ENCODE measurements at places on chromosomes 7 and 10.
A peak's percentile ranks its signal among the peaks of the same experiment; 100 is the strongest.

- DNase-seq = no peak
Observed at GRCh38 chr10:77291596-77292505, 345.8 kb downstream of the KCNMA1 start.

DNA sequence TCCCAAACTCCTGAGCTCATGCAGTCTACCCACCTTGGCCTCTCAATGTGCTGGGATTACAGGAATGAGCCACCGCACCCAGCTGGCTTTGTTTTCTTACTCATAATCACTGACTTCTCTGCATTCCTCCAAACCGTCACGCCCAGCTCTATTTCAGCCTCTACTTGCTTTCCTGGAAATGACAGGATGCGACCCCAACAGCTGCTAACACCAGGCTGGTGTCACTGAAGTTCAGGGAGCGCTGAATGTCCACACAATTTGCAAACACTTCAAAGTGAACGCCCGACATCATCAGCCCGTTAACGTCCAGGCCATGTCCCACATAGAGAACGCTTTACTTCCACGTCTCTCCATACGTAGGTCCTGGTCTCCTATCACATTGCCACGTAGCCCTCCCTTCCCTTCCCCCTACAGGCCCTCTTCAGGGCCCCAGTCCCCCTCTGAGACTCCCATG, 12.8 kb upstream of the PROSER2 start:
- DNase-seq = no peak

DNA sequence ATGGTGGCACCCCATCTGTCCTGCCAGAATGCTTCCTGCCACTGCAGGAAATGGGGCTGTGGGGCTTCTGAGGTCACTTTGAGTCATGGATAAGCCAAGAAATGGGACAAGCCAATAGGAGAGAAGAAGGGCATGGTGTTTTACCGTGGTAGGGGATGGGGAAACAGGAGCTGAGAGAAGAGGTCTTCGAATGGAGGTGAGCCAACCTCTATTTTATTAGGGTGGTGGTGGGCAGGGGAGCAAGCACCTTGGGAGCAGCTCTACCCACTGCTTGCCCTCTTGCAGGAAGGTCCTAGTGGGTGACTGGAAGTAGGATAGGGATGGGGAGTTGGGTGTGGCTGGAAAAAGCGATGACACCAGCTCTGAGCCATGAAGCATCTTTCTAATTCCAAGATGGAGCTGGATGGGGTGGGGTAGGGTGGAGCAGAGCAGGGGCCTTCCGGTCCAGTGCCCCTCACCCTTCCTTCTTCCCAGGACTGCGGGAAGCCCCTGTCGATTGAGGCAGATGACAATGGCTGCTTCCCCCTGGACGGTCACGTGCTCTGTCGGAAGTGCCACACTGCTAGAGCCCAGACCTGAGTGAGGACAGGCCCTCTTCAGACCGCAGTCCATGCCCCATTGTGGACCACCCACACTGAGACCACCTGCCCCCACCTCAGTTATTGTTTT, 9.1 kb downstream of the ZYX start:
- DNase-seq = no peak

GRCh38 chr7:87875151-87876039, 765 bp downstream of the SLC25A40 start:
- DNase-seq = peak; percentile 17

GRCh38 chr7:36188906-36189305, 35.9 kb downstream of the EEPD1 start:
- DNase-seq = no peak

DNA sequence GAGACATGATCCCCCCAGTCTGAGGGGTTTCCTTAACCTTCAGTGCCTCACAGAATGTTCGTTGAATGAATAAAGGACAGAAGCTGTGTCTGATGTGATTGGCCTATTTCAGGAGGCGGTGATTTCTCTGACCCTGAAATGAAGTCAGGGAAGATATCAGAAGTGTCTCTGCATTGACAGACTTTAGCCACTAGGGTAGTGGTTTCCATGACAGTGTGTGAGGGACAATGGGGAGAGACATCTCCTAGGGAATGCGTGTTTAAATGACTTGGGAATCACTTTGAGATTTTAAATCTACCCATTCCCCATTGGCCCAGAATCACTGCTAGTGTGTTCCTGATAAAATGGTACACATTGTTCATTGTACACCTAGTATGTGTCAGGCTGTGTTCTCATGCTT, 132.0 kb downstream of the CFAP58 start:
- DNase-seq = no peak

- no peak for DNase-seq
Observed at GRCh38 chr10:46037107-46037825, 6.8 kb upstream of the NCOA4 start.

DNA sequence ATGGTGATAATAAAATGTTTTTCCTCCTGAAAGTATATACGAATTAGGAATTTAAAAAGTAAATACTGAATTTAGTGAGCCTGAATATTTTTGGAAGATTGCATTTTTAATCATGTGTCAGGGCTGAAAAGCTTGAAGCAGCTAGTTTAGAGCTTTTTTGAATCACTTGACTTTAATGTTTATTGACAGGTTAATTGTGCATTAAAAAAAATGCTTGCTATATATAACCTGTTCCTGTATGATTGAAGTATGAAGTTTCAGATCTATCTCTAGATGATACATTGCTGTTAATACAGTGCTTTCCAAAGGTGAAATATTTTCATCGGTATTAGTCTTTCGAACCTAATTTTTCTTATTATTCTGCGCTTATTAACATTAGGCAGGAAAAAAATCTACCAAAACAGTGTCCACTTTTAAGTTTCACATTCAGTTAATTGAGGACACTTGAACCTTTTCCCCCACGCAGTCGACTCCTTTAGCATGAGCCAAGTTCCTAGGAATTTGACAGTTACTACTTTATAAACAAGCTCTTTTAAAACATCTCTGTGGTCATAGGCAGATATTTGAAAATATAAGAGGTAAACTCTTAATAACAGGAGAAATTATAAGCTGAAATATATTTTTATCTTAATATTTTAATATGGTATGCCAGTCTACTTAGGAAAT, 187.1 kb downstream of the MLLT10 start:
- no peak for DNase-seq

DNA sequence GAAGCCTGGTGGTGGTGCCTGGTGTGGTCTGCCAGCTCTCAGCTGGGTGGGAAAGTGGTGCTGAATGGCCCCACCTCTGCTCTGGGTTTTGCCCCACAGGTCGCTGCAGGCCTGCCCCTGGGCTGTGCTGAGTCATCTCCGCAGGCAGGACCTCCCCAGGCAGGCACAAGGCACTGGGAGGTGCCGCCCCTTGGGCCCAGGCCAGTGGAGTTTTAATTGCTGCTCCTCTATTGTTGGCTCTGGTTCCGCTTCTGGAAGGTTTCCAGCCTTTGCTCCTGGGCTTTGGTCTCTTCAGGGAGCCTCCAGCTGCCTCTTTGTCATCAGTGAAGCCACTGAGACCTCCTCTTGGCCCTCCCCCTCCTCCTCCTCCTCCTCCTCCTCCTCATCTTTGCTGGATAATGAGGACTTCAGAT, 180.3 kb upstream of the GRB10 start:
- no peak for DNase-seq

DNA sequence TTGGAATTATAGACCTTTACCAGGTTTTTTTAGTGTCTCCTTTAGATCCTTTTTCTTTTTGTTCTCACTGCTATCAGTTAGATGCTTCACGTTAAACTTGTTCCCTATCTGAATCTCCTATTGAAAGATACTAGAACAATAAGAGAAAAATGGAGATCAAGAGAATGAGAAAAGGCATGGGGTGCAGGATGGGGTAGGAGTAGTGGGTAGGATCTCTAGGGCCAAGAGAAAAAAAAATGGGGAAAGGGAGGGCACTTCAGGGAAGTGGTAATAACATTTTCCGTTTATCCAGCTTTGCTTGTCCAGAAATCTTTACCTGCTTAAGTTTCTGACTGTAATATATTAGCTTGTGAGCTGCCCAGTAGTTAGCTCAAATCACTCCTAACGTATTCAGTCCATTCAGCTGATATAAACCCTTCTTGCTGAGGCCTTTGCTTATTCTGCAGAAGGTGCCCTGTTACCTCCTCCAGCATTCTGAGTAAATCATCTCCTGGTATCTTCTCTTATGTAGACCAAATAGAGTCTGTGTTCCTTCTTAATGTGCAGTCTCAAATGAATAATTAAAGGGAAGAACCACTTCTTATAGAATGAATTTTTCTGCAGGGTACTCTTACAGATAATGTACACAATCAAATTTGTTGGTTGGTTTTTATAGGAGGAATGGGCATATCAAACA, 69.7 kb downstream of the ZNRF2 start:
- DNase-seq = no peak

GRCh38 chr10:116105264-116105663, 167.7 kb downstream of the GFRA1 start:
- DNase-seq = no peak

DNA sequence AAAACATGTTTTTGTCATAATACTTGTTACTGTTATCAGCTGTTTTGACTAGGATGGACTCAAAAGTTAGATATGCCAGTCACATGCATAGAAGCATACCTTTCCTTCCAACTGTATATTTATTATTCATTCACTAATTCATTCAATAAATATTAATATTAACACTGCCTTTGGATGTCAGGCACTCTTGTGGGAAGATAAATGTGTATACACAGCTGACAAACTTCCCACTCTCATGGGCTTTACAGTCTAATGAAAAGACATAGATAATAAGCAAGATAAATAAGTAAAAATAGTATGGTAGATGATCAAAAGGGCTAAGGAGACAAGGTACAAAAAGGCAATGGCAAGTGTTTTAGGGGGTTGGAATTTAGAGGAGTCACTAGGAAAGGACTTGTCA, 180.1 kb upstream of the SMIM30 start:
- DNase-seq = no peak

- DNase-seq = no peak
Observed at GRCh38 chr10:128695931-128696330, 569.7 kb upstream of the MKI67 start.

GRCh38 chr10:15433850-15434537, 62.9 kb upstream of the FAM171A1 start:
- DNase-seq = peak; percentile 46

DNA sequence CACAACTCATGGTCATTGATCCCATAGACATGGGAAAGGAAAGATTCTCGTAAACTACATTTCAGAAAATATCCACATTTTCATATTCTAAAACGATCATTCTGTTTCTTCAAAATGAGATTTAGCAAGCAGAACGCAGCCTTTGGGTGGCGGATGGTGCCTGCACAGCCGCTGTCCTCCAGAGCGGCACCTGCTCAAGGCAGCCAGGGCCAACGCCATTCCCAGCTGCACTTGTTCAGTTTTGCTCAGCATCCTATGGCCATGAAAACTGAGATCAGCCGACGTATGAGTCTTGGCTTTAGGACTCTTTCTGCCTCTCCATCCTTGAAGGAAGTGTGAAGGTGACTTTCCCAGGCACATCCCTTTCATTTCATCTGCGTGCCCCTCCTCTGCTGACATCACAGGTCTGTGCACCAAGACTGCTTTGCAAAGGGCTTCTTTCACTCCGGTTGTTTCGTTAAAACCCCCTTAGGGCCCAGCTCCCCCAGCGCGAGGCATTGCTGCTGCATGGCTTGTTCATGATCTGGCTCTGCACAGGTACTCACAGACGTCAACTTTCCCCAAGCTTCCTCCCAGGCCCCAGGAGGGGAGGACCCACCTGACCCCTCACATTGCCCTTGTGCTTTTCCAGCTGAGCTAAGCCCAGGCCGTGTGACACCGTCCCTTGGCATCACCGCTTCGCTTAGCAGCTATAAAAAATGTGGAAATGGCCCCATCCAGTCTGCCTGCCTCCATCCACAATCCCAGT, 37.2 kb downstream of the TCERG1L start:
- DNase-seq = no peak

DNA sequence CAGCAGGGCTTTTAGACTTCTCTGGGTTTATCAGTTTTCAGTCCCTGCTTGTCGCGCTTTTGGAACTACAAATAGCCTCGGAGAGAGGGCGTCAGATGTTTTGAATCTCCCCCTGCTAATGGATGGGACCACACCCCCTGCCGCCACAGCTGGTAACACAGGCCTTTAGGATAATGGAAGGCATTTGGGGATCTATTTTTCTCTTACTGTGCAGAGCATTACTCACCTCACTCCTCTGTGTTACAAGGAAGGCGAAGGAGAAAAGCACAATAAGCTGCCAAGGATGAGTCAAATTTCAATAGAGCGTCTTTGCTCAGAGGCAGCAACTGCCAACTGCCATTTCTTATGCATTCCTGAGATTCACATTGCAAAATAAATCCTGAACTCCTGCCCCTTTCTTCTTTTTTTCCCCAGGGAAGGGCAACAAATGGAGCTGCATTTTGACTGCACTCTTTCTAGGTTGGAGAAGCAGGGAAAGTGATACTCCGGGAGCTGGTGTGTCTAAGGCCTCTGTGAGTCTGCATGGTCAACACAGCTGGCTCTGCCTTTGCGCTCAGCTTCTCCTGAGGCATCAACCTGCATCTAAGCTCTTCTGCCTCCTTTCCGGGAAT, 31.5 kb upstream of the SMNDC1 start:
- DNase-seq = no peak

DNA sequence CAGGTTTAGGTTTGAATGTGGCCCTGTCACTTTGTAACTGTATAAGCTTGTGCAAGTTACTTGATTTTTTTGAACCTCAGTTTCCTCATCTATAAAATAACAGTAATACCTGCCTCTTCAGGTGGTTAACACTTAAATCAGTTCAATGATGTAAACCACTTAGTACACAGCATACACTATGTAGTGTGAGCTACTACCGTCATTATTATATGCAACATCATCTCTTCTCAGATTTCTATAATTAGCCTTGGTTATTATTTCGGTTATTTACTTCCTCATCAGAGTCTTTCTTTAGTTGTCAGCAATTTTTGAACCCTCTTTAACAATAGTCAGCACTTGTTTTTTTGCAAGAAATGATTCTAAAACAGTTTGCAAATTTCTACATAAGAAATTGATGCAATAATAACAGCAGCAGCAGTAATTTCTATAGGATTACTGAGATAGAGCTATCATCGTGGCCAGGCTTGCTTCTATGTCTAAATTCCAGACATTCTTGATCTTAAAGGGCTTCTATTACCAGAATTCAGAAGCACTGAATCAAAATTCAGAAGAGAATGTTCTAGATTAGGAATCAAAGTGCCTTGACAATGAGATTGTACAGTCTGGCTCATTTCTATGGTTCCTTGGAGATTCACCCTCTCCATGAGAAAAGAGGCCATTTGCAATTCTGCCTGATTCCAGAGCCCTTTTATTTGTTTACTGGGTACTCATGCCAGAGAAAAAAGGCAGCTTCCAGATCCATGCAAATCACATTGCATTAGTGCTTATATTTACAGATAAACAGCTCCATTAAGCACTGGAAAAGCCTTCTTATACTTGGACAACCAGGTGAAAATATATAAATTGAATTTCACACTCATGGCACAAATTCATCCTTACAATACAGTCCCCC, 25.0 kb upstream of the WDR11 start:
- no peak for DNase-seq
